NCI-H2107 (cell line): ENCODE measurements at places on chromosomes 3 and 15.

DNA sequence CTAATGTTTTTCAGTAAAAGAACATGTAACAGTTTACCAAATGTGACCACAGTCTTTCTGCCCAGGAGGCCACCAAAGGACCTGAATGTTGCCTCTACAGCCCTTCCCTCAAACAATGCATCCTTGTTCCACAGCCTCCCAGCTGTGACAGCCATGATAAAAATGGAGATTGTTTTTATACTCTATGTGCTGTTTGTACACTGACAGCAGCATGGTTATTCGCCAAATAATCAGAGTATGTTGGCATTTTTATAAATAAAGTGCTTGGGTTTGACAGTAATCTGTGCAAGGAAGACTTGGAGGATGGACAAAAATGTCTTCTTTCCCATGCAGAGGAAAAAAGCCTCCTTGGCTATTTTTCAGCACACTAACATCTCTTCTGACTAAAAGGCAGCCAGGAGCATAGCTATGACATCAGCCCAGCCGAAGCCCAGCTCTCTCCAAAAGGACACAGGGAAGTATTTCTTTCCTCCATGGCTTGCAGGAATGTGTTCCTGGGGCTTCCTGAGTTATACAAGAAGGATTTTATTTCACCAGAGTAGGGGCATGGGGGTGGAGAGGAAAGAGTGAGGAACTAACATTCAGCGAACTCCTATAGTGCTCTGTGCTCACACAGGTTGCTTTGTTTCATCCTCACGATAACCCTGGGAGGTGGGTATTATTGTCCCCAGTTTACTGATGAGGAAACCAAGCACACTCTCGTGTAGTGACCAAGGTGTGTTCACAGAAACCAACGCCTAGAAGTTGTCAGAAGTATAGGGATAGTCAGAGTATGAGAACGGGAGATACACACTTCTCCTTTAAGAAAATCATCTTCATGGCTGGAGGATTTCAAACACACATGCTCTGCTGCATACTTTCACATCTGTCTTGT, 339.7 kb downstream of the MECOM start:
- no peak for DNase-seq

GRCh38 chr15:50135031-50135551, 16.1 kb upstream of the ATP8B4 start:
- no peak for DNase-seq

DNA sequence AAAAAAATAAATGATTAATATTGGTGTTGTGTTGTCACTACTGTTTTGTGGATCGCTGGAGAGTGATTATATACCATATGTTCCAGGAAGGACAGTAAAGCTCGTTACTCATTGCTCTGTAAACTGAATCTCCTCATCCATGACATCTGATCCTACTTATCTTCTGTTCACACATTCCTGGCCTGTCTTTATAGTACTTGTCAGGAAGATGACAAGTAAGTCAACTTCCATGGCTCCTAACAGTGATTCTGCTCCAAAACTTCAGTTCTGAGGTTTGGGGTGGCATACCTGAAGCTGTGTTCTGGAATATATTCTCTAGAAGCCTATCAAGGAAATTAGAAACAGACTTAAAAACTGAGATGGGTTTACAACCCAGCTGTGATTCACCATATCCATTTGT, 288.9 kb downstream of the ZBBX start:
- DNase-seq = no peak

- DNase-seq = no peak
These were observed 17.3 kb downstream of the PLS1 start for GRCh38 chr3:142613491-142613890.

DNA sequence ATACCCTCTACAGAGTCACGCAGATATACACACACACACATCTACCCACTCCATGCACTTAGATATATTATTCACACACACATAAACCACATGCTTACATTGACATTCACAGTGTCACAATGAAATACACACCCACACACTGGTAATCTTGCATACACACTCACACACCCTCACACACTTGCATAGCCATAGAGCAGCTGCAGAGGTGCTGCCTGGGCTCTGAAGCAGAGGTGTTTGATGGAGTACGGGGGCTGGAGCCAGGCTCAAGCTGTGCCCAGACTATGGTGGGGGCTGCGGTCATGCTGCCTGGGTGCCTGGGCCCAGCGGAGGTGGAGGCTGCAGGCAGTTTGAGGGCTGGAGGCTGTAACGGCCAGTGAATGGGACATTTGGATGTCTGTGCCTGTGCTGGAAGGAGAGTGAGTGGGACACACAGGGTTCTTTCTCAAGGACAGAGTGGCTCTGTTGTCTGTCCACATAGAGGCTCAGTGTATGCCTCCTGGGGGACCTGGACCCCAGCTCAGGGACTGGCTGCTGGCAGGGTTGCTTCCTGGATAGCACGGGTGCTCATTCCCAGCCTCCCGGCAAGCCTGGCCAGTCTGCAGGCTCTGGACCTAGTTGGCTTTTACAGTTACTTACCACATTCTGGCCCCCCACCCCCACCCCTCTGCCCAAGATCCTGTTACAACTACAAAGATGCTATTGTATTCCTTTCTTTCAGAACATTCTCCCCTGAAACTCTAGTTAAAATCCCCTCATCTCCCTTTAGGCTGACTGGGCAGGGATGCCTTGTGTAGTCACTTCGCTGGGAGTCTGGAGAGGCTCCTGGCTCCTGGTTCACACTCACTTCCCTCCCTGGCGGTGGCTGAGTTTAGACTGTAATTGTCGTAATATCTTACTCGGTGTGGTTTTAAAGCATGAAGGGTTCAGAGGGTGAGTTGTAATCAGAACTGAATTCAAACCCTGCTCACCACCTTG, 12.5 kb downstream of the GASK1A start:
- no peak for DNase-seq

DNA sequence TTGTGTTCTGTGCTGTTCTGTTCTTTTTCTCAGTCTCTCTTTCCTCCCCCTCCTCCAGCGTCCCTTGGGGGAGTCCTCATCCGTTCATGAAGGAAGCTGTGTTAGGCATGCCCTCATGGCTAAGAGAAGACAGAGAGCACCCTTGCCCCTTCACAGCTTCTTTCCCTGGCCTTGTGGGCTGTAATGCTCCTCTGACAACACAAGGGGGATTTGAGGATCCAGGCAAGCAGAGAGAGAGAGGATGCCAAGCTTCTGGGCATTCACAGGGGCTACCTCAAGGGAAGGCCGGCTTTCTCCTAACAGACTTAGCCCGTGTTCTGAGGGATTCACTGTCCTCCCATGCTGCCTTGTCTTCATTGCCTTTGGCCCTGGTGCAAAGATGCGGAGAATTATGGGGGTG, 389.5 kb downstream of the LRTM1 start:
- DNase-seq = no peak

- DNase-seq = no peak
These were observed 89.2 kb upstream of the SNRPA1 start for GRCh38 chr15:101384276-101384675.

- no peak for DNase-seq
These were observed 53.7 kb downstream of the CHSY1 start for GRCh38 chr15:101198031-101198575.

DNA sequence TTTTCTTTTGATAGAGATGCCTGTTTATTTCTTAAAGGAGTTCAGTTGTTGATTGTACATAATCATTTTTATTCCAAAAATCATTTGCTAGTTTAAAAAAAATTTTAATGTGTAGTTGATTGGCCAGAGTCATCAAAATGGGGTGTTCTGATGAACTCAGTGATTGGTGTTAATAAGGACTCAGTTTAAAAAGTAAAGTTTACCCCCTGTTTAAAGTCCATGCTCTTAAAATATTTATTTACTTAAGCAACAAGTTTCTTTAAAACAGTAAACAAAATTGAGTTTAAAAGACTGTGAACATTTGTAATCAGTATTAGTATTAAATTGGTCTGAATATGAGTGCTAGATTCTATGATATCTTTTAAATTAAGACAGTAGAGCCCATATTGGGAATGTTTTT, 56.0 kb downstream of the MEF2A start:
- no peak for DNase-seq

DNA sequence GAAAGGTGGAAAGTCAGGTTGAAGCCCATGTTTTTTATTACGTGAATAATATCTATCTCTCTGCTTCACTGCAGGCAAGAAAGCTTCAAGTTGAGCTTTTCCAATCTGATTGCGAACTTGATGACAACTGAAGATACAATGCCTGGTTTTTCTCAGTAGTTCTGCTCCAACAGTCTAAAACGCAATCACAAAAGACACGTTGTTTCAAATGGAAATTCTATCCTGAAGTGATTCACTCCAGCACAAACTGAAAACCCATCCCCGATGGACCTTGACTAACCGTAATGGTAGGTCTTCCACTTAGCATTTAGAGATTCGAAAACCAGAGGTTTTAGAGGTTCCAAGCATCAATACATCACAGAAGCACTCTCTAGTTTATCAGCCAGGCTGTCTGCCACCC, 10.6 kb downstream of the B4GALT4 start:
- no peak for DNase-seq

- no peak for DNase-seq
These were observed 425.8 kb downstream of the ERC2 start for GRCh38 chr3:56042326-56042951.

- no peak for DNase-seq
These were observed 97.9 kb upstream of the GALNT15 start for GRCh38 chr3:16076564-16076963.

GRCh38 chr3:178454726-178455125, 81.5 kb upstream of the KCNMB2 start:
- DNase-seq = no peak

DNA sequence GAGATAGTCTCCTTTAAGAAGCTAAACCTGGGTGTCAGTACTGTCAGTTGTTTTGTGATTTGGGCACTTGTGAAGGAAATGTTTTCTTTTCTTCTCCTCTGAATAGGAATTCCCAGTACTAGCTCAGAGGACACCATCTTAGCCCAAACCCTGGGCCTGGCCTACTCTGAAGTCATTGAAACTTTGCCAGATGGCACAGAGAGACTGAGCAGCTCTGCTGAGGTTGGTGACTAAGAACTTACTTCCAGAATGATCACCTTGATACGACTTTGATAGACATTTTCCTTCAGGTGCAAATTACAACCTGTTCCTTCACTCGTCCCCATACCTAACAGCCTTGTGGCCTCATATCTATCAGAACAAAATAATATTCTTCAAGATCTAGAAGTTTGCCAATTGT, 100.2 kb downstream of the LARS2 start:
- no peak for DNase-seq

DNA sequence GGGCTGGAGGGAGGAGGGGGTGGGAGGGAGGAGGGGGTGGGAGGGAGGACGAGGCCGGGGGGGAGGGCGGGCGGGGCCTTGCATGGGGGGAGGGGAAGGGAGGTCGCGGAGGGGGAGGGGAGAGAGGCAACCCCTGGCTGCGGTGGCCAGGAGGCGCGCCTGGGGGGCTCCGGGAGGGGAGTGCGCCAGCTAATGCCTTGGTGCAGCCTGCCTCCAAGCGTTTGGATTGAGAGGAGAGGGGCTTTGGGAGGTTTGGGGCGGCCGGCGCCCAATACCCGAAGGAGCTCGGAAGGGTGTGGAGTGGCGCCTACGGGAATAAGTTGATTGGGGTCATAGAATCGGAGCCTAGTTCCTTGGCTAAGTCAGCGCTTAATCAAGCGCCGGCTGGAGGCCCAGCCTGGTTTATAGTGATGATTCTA, 557 bp downstream of the TFG start:
- no peak for DNase-seq

DNA sequence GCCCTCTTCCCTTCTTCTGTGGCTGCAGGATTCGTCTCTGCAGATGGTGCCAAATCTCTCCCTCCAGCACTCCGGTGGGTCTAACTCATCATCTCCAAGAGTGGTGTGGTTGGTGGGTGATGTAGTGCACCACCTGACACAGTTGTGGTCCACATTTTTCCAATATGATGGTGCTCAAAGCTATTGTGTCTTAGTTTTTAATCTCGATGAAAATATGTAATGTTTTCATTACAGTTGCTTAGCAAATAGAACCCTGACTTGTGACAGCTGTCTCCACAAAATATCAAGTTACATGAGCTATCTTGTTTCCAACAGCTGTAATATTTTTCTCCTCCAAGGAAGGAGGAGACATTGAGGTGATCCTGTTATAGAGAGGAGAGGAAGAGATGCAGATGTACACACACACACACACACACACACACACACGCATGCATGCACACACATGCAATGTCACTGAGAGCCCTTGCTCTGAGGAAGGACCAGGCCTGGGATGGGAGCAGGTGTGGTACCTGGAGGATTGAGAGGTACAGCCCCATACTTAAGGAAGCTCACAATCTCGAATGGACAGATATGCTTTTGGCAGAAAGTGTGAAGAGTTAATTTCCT, 15.7 kb upstream of the ESYT3 start:
- DNase-seq = no peak

- DNase-seq = no peak
These were observed 73.7 kb upstream of the DLG1 start for GRCh38 chr3:197372047-197372661.

- DNase-seq = no peak
These were observed 12.4 kb upstream of the CHRM5 start for GRCh38 chr15:33955945-33956344.

DNA sequence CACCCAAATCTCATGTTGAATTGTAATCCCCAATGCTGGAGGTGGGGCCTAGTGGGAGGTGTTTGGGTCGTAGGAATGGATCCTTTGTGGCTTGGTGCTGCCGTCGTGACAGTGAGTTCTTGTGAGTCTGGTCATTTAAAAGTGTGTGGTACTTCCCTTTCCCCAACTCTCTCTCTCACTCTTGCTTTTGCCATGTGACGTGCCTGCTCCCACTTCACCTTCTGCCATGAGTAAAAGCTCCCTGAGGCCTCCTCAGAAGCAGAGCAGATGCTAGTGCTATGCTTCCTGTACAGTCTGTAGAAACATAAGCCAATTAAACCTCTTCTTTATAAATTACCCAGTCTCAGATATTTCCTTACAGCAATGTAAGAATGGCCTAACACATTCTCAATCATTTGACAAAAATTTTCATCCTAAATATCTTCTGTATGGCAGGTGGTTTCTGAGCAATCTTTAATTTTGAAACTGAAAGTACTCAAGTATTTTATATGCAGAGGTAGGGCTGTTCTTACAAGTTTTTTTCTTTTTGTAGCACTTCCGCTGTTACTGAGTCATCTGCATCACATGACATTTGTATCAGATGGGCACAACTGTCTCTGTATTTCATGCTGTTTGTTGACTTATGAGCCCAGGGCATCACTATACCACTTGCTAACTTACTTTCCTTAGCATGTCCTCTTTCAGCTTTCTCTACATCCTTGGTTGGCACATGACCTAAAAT, 8.8 kb downstream of the RPL39L start:
- no peak for DNase-seq

- no peak for DNase-seq
These were observed 5.5 kb downstream of the CHSY1 start for GRCh38 chr15:101246391-101246790.

- no peak for DNase-seq
These were observed 323.0 kb downstream of the LPP start for GRCh38 chr3:188476935-188477334.

GRCh38 chr3:117624424-117624823, 914.8 kb downstream of the TUSC7 start:
- DNase-seq = no peak

DNA sequence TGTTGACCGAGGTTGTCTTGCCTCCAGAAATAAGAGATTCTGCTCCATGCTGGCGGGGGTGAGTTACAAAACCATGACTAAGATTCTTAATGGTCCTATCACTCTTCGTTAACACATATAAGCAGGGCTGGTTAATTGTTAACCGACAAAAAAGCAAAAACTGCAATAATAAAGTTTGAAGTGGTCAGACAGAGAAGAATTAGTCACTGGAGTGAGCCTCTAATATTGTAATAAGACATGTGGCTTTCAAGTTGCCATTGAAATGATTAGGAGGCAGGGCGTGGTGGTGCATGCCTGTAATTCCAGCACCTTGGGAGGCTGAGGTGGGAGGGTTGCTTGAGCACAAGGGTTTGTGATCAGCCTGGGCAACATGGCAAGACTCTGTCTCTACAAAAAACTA, 78.4 kb upstream of the NR2F2 start:
- no peak for DNase-seq
